Calu3 (cell line): ENCODE measurements at places on chromosomes 16 and 17. TPM values are rescaled to one million over a fixed set of nuclear protein-coding genes. Genes with fewer than 3 reads are reported as not detected.

GRCh38 chr17:72977771-72978417 lies 114.6 kb downstream of the SLC39A11 start:
- H3K27ac ChIP-seq: peak overlapping the region; percentile 95
- peak overlapping the region; percentile 48 for H3K4me3 ChIP-seq
- H3K4me1 ChIP-seq: peaks cover 42% of the 10 kb centered on the region

The ADGRG3 gene
- not detected in 2 replicates for total RNA-seq

DNA sequence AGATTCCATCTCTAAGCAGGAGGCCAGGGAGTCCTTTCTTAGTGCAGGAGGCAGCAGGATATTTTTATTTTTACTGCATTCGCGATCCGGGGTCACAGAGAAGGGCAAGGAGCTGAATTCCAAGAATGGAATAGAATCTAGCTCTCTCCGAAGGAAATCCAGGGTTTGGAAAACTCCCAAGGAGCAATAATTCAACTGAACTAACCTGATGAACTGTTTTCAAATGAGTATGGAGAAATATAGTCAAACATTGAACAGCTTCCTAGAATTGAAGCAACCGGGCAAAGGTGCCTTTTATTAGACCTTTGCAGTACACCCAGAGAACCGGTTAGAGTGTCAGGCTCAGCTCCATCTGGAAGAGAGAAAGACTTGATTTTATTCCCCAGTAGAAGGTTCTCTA lies 120.7 kb upstream of the MAF start:
- H3K36me3 ChIP-seq: no peaks in the 10 kb centered on the region
- no peaks in the 10 kb centered on the region for H3K27me3 ChIP-seq
- no peak for DNase-seq

DNA sequence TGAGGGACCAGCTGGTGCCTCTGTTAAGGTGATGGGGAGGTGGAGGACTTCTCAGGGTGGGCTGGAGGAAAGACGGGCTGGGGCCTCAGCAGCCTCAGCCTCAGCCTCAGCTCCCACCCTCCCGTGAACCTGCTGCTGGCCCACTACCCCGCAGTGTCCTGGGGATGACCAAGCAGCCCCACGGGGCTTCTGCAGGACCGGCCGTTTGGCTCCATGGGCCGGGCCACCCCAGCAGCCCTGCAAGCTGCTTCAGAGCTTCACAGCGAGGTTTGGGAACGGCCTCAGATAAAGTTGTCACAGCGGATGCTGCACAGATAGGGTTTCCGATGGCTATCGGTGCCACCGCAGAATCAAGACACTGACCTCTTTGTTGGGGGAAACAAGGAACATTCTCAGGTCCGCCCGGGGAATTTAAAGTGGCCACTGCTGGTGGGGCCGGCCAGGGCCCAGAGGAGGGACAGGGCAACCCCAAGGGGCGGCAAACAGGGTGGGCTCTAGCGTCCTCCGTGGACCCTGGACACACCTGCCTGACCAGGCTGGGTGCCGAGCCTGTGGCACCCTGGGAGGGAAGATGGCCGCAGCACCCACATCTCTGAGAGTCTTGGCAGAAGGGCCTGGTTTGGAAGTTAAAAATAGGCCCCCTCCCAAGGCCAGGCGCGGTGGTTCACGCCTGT lies 47.8 kb upstream of the ZC3H18 start:
- peaks cover 4% of the 10 kb centered on the region for H3K36me3 ChIP-seq
- DNase-seq: no peak
- peaks cover 33% of the 10 kb centered on the region for H3K27me3 ChIP-seq
- H3K27ac ChIP-seq: no peak overlapping the region
- H3K4me1 ChIP-seq: no peaks in the 10 kb centered on the region
- no peak overlapping the region for H3K4me3 ChIP-seq

The TNS4 gene
- 0.21 and 0.44 TPM in 2 replicates for total RNA-seq

DNA sequence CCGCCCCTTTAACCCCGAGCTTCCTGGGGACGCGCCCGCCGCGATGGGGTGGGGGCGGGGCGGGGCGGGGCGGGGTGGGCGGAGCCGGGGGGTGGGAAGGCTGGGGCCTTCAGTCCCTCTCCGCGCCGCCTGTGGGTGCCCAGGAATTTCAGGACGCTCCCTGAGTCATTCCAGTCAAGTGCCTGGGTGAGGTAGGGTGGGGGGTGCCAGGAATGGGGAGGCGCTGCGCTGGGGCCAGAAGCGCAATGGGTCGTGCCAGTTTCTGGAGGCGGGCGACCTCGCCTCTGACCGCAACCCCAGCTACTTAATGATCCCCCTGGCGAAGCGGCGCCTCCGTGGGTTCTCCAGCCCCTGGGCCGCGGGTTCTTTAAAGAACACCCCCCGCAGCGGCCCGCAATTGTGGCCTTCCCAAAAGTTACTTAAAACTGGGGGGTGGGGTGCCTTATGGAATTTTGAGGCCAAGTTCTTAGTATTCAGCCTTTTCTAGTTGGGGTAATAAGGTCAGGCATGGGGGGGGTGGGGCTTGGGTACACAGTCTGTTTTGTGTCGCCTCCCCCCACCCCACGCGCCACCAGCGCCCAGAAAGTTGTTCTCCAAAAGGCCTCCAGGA lies 826 bp upstream of the GSE1 start:
- peak; percentile 89 for DNase-seq
- peaks cover 49% of the 10 kb centered on the region for H3K36me3 ChIP-seq
- H3K27me3 ChIP-seq: peaks cover 27% of the 10 kb centered on the region
- peak overlapping the region; percentile 21 for H3K27ac ChIP-seq
- peak overlapping the region; percentile 76 for H3K4me3 ChIP-seq

DNA sequence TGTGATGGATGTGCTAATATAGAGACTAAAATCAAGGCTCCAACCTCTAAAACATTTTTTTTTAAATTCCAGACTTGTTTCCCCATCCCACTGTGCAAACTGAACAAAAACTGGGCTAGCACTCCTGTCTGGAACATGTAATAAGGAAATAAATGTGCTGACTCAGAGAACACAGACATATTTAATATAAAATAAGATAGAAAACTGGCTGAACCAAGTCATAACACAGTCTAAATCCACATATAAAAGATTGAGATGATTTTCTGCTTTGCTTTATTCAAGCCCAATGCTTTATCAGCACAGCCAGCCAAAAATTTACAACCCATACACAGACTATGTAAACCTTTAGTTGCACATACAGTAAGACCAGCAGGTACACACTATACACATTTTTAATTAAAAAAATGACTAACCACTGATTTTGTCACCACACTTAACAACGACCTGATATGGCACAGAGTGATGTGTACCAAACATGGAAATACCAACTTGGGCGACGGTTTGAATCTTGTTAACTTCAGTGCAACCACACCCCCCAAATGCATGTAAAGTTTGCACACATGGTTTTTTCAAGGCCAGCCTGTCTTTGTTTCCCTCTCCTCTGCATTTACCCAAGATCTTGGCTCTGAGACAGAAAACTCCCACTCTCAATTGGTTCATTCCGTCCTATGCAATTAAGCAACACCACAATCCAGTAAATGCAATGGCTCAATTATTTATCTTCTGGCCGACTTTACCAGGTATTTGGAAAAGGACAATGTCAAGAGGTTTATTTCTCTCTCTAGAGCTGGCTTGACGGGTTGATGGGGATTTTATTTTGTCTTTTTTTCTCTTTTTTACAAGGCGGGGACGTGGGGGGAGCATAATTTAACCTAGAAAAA lies 1.2 kb downstream of the STAT3 start:
- peaks cover 28% of the 10 kb centered on the region for H3K36me3 ChIP-seq
- peak overlapping the region; percentile 98 for H3K4me3 ChIP-seq
- H3K27me3 ChIP-seq: no peaks in the 10 kb centered on the region
- DNase-seq: no peak

DNA sequence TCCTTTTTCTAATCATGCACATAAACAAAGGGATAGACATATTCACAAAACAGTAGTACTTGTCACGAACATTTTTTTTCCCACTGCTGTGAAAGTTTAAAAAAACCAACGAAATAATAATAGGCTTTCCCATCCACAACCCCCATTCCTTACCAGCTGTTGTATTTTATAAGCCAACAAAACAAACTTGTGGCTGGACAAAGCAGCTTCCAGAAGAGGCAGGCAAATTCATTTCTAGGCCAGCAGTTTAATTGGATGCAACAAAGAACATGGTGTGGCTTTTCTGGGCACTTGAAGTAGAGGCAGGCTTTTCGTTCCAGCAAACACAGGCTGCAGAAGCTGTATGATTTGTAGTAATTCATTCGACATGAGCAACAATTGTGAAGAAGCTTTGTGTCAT lies 56.0 kb upstream of the FAM20A start:
- H3K27me3 ChIP-seq: peaks cover 11% of the 10 kb centered on the region
- H3K4me3 ChIP-seq: no peak overlapping the region
- no peak for DNase-seq
- H3K27ac ChIP-seq: no peak overlapping the region

The CA10 gene
- not detected in 2 replicates for total RNA-seq

DNA sequence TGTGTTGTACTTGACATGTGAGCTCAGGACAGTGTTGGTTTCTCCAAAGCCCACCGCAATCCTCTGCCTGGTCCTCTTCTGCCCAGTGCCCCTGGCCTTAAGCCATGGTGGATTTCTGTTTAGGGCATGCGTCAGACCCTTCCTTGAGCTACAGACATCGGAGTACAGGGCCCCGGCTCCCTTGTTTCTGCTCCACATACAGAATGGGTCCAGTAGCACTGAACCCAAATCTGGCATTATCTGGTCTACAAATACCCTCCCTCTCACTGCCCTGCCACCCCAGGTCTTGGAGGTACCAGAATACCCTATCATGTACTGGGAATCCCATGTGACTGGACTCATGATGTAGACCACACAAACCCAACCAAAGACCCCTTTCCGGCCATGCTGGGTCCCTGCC lies 27.4 kb upstream of the ZNHIT3 start:
- H3K27ac ChIP-seq: no peak overlapping the region
- H3K36me3 ChIP-seq: no peaks in the 10 kb centered on the region
- peaks cover 52% of the 10 kb centered on the region for H3K27me3 ChIP-seq
- DNase-seq: no peak
- H3K4me3 ChIP-seq: no peak overlapping the region
- no peaks in the 10 kb centered on the region for H3K4me1 ChIP-seq

DNA sequence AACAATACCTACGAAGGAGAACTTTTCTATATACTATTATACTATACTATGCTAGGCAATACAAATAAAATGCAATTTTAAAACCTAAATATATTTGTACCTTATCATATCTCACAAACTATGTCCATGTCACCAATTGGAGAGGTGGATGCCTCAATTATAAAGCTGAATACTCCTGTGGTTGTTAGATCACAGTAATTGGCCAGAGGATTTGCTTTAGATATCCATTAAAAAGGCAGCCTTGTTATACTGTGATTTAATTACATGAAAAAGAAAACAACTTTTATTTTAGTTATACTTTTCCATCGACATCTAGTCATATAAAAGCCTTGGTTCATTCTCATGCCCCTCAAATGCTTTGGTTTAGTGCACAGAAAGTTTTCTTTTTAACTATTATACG lies 129.3 kb downstream of the BRIP1 start:
- H3K4me3 ChIP-seq: no peak overlapping the region
- H3K27ac ChIP-seq: no peak overlapping the region
- H3K27me3 ChIP-seq: no peaks in the 10 kb centered on the region
- no peak for DNase-seq

DNA sequence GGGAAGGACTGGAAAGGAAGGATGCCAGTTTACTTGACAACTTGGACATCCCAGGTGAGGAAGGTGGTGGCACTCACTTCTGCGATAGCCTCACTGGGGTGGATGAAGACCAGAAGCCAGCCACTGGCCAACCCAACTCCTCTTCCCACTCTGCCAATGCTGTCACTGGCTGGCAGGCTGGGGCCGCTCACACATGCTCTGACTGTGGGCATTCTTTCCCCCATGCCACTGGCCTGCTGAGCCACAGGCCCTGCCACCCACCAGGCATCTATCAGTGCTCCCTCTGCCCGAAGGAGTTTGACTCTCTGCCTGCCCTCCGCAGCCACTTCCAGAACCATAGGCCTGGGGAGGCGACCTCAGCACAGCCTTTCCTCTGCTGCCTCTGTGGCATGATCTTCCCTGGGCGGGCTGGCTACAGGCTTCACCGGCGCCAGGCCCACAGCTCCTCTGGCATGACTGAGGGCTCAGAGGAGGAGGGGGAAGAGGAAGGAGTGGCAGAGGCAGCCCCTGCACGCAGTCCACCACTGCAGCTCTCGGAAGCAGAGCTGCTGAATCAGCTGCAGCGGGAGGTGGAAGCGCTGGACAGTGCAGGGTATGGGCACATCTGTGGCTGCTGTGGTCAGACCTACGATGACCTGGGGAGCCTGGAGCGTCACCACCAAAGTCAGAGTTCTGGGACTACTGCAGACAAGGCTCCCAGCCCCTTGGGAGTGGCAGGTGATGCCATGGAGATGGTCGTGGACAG lies 4.5 kb downstream of the ZNF646 start:
- no peak for DNase-seq
- no peaks in the 10 kb centered on the region for H3K27me3 ChIP-seq
- no peak overlapping the region for H3K4me3 ChIP-seq

DNA sequence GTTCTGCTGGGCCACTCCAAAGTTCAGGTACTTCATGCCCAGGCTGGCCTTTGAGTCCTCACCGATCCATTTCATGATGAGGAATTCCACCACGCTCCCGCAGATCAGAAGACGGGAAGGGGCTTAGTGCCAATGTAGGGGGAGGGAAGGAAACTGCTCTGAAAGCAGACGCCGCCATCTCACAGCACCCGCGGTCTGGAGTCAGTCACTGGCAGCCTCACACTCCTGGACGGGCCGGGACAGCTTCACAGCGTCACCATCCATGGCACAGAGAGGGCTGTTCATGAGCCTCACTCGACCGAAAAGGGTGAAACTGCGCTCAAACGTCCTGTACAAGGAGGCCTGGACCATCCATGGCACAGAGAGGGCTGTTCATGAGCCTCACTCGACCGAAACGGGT lies 62.0 kb downstream of the RPH3AL start:
- no peak for DNase-seq
- H3K27me3 ChIP-seq: no peaks in the 10 kb centered on the region
- H3K4me1 ChIP-seq: no peaks in the 10 kb centered on the region
- no peak overlapping the region for H3K4me3 ChIP-seq
- H3K27ac ChIP-seq: no peak overlapping the region

The MLKL gene
- total RNA-seq: 38.8 and 46.1 TPM in 2 replicates

DNA sequence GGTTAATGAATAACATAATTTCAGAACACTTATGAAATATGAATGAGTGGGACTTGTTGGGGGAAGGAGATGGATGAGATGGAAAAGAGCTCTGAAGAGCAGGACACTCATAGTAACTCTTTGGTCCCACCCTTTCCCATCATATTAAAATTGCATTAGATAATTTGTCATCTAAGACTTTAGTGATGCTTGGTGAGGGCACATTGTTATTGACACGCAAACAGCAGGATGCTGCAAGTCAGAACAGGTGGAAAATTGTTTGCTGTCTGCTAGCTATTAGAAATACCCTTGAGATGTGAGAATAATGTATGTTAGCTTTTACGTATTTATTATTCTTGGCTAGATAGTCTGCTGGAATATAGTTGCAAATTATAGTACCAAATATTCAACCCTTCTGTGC lies 75.7 kb downstream of the TANC2 start:
- H3K4me3 ChIP-seq: no peak overlapping the region
- no peak for DNase-seq
- H3K36me3 ChIP-seq: no peaks in the 10 kb centered on the region
- no peaks in the 10 kb centered on the region for H3K27me3 ChIP-seq
- no peak overlapping the region for H3K27ac ChIP-seq

GRCh38 chr17:34527908-34528470 lies 51.4 kb upstream of the TMEM132E start:
- no peaks in the 10 kb centered on the region for H3K36me3 ChIP-seq
- no peaks in the 10 kb centered on the region for H3K27me3 ChIP-seq
- no peaks in the 10 kb centered on the region for H3K4me1 ChIP-seq
- DNase-seq: no peak
